ENCODE measurements at places on chromosomes 16 and 17. TPM values are rescaled to one million over a fixed set of nuclear protein-coding genes. Genes with fewer than 3 reads are reported as not detected.

The SLC13A2 gene
- not detected for total RNA-seq

The HOXB1 gene
- not detected for total RNA-seq

The TVP23A gene
- total RNA-seq: 0.22 TPM

The CD68 gene
- total RNA-seq: 51.8 TPM

The DDX52 gene
- total RNA-seq: 24.4 TPM

The CLEC19A gene
- not detected for total RNA-seq

The ZNF768 gene
- total RNA-seq: 3.7 TPM

The CACNA1H gene
- 1.4 TPM for total RNA-seq

The NKD1 gene
- 0.66 TPM for total RNA-seq

The KRT12 gene
- total RNA-seq: not detected

The OTOA gene
- total RNA-seq: 0.28 TPM

GRCh38 chr16:11560701-11561453, 25.8 kb downstream of the LITAF start:
- ATAC-seq: peak; percentile 93

- no peak for ATAC-seq
Measured at GRCh38 chr17:41537990-41538389, 9.9 kb upstream of the KRT19 start.

DNA sequence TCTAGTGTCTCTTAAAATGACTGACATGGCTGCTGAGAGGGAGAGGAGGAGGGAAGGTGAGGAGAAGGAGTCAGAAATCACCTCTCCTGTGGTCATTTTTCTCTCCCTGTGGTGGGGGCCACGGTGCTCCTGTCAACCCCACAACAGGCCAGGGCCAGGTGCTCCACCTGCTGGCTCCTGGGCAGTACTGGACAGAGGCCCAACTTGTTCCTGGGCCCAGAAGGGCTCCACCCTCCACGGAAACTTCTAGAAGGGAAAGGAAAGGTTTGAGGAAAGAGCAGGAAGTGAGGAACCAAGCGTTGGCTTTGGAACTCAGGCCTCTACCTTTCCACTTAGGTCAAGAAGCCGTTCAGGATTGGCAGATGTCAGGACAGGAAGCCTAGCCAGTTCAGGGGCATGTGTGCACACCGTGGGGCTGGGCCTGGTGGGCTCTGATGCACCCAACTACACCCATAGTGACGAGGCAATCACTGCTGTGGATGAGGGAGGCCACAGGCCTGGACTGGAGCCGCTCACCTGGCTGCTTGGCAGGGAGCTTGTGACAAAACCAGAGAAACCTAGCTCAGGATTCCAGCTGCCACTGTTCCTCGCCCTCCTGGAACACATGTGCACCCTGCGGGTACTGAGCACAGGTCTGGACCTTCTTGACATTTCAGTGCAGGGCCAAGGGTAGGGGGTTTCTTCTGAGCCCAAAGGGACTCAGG, 36.1 kb downstream of the WNT3 start:
- peak; percentile 64 for ATAC-seq

GRCh38 chr17:75288770-75289114, 491 bp downstream of the SLC25A19 start:
- ATAC-seq: peak; percentile 34

DNA sequence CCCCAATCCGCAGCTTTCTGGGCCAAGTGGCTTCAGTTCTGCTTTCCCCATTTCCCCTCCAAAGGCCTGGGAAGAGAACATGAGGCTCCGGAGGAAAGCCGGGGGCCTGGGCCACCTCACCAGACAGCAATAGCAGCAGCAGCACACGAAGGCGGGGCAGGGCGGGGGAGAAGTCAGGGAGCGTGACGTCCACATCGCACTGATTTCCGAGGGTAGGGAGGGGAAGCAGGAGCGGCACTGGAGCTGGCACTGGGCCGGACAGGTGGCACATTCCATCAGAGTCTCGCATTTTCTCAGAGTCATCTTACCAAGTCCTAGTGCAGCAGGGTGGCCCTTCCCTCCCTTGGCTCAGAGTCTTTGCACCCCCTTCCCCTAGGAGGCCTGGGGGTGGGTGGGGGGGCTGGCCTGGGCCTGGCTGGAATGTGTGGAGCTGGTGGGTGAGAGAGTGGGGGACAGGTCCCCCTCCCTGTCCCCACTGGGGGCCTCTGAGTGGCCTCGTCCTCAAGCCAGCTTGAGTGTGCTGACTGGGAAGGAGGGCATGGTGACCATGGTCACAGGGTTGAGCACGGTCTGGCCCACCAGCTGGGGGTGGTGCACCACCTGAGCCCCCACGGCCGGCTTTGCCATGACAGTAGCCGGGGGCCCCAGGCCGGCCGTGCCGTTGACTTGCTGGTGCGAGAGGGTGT, 14.3 kb downstream of the MNT start:
- ATAC-seq: no peak

DNA sequence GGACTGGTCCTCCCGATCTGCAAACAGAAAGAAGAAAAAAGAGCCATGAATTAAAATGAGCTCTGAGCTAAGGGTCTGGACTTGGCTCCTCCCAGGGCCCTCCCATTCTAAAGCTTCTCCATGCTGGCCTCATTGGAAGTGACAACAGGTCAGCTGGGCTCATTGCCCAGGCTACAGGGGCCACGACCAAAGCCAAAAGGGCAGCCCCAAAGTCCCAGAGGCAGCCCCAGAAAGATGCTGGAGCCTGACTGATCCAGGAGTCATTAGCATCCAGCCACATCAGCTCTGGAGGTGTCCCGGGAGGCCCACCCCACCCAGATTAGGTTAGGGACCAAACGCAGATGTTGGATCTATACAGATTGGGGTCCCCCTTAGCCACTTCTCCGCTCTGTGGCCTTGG, 58.2 kb downstream of the MYH11 start:
- no peak for ATAC-seq

DNA sequence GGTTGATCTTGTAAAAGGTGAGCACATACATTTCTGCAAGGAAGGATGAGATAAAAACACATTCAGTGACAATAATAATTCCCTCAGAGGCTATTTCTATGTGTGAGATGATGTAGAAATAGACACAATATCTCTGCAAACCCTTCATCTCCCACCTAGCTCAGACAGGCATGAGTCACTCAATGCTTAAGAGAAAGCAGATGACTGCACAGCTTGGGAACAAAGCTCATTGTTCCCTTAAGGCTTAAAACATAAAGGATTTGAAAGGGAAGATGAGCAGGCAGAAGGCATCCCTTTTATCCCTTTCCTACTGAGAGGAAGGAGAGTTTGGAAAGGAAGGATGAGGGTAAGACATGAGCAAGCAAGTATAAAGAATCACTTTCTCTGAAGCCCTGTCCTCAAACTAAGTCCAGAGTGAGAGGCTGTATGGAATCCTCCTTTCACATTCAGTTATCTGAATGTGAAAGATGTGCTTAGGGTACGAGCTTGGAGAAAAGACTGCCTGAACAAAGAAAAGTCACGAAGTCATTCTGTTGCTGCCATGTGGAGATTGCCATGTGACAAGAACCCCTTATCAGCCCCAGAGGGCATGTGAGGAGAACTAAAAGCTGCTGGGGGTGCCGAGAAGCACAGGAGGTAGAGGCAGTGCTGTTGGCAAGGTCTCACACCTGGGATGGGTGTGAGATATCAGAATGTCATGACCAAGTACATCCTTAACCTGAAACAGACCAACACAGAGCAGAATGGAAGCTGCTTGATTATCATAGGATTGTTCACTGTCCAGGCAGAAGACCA, 58.2 kb downstream of the CNTNAP4 start:
- no peak for ATAC-seq

- no peak for ATAC-seq
Measured at GRCh38 chr17:69869667-69870066, 205.4 kb upstream of the KCNJ16 start.

- ATAC-seq: no peak
Measured at GRCh38 chr16:67966549-67967182, 1.8 kb downstream of the SLC12A4 start.

DNA sequence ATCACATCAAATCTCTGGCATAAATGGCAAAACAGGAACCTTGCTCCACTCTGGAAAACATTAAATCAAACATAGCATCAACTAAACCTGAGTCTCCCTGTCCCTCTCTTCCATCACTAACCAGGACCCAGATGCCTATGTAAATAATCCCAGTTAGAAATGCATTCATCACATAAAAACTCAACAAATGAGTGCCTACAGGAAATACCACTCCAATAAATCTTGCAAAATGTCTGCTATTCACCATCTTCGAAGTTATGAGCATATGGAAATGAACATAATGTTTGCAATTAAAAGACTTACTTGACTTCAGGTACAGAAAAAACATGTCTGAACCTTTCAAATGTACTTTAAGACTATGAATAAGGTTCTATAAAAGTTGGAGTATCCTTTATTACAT, 425.0 kb downstream of the CDH11 start:
- no peak for ATAC-seq

DNA sequence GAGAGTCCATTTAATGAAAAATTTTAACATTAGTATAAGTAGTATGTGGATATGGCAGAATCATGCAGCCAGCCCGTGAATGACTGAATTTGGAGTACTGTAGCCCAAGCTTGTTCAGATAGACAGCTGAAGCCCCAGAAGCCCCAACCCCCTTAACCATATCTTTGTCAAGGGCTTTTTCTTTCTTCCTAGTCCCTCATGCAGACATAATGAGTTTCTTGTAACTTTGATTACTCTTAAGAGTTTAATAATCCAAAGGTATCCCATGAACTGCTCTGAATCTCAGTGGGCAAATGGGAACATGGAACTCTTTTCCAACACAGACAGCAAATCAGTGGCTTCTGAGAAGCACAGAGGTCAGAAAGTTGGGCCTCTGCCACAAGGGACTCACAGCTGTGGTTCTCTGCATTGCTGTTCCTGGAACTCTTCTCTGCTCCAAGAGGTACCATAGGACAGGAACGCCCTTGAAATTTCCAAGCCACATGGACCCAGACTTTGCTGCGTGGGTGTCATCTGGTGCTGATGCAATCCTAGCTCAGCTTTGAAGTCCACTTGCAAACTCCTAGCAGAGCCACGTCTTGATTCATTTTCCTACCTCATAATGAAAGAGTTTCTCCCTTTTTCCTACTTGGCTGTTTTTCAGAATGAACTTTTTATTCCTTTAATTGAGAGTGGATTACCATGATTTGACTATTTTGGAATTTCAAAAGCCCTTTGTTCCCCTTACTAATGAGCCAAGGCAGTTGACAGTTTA, 18.1 kb downstream of the LYRM1 start:
- peak; percentile 34 for ATAC-seq

DNA sequence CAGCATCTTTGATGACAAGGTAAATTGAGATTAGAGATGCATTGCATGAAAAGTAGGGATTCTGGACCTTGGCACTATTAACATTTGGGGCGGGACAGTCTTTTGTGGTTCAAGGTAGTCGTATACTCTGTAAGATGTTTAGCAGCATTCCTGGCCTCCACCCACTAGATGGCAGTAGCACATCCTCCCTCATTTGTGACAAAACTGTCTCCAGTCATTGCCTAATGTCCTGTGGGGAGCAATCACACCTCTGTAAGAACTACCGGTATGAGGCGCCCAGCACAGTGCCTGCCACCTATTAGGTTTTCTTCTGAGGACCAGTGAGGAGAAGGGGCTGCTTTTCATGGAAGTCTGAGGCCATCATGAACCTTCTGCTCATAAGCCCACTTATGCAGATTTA, 180.8 kb downstream of the RBFOX1 start:
- ATAC-seq: no peak

GRCh38 chr17:45383003-45383402, 49.7 kb downstream of the ARHGAP27 start:
- ATAC-seq: no peak

- ATAC-seq: peak; percentile 35
Measured at GRCh38 chr17:63445571-63445953, 544 bp downstream of the CYB561 start.

DNA sequence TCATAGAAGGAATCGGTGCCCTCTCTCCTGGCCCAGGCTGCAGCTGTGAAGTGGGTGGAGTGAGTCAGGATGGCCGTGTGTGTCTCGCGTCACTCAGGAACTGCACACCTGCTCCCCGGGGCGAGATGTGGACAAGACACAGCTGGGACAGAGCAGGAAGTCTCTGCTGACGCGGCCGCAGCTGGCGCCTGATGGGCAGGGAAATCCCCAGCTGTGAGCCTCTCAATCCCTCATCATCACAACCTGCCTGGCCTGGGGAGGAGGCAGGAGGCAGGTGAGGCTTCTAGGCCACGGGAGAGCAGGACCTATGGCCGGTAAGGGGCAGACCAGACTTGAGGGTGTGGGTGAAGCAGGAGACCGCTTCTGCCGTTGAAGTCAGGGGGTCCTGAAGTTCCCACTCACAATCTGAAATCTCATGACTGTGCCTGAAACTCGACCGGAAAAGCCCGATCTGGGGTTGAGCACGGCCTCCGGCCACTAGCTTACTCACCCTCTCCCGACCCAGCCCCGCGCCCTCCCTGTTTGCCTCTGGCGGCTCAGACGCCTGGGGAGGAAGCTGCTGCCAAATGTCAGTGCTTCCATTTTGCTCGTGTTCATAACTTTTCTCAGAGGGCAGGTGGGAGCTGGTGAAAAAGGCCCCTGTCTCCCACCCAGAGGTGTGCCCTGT, 1.1 kb upstream of the TRPV3 start:
- ATAC-seq: peak; percentile 90

GRCh38 chr17:79797492-79798298, 818 bp upstream of the CBX8 start:
- peak; percentile 41 for ATAC-seq

Data from activated T-helper 17 cell treated with anti-CD3 and anti-CD28 coated beads, Interleukin-2, amount 50 U/mL, for 72 hours (primary cell).